ENCODE measurements at places on chromosomes 2 and 18.

- DNase-seq: no peak
Observed at GRCh38 chr18:79962311-79962710, 2.1 kb upstream of the HSBP1L1 start.

DNA sequence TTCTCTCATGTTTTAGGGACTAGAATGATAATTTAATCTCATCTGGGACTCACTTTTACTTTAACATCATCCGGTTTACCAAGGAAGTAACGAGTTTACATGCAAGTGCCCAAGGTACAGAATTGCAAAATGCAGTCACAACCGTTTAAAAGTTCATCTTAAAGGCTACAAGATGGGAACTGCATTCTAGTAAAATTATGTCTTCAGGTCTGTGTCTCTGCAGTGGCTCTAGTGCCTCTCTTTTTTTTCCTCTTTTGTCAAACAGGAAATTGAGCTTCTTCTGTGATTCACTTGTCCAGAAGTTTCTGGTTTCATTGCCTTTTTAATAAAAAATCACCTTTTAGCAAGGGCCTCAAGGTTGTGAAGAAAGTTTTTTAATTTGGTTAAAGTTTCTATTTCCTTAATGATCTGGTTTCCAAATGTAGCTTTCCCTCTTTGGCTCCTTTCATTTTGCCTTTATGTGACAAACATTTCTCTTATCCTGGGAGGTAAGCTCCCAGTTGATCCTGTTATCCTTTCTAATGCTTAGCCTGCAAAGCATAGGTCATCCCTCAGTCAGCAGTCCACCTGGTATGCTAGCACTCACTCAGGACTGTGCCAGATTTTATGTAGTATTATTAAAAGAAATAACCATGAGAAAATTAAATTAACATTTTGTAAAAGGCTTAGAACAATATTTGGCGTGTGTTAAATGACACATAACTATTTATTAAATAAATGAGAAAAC lies 2.4 kb downstream of the GLS start:
- no peak for DNase-seq

GRCh38 chr2:176084611-176085119 lies 903 bp upstream of the EVX2 start:
- no peak for DNase-seq

DNA sequence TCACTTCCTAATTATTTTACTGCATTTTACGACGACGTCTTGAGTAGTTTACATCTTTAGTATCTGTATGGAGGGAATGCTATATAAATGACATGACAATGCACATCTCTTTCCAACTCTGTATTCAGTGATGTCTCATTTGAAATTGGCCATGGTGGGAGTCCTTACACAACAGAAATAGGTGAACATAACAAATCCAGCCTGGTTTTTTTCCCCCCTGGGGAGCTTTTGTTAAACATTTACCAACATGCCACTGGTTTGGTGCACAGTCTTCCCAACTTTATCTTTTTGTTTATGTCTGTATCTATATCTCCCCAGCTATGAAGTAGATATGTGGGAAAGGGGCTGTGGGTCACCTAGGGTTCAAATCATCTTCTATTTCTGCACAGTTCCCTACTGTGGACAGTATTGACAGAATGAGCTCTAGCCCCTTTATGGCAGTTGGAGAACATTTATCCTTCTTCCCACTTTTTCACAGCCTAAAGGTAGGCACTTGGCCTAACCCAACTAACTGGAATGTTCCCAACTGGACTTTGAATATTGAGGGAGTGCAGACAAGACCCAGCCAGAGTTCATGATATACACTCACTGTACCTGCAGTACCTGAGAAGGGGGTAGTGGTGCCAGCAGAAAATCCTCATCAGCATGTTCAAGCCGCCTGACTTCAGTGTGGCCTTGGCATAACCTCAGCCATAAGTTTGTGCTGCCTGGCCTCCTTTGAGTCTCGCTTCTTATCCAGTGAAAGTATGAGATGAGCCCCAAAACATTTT lies 5.7 kb upstream of the RTKN start:
- no peak for DNase-seq

- no peak for DNase-seq
Observed at GRCh38 chr2:236844711-236845110, 241.0 kb upstream of the COPS8 start.

DNA sequence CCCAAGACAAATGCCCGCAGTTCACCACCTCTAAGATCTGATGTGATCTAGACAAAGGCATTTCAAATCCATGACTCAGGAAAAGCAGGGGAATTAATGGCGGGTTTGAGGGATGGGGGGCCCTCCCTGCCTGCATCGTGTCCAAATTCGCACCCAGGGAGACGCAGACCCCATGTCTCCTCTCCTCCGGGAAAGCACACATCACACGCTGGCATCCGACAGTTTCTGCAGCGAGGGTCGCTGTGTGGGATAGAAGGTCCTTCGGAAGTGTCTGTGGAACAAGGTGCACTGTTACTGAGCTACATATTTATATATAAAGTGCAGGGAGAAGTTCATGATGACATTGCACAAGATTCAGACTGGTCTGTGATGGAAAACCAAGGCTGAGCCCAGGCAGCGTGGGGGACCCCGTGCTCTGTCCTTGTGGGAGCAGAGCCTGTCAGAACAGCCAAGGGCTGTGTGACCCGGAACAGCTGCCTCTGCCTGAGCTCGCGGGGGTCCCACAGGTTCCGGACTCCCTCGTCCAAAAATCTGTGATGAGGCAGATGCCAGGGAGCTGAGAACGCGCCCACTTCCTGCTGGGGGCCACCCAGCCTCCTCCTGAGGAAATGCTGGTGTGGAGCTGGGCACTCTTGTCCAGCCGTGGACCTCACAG lies 82.3 kb upstream of the CTDP1 start:
- DNase-seq: no peak

DNA sequence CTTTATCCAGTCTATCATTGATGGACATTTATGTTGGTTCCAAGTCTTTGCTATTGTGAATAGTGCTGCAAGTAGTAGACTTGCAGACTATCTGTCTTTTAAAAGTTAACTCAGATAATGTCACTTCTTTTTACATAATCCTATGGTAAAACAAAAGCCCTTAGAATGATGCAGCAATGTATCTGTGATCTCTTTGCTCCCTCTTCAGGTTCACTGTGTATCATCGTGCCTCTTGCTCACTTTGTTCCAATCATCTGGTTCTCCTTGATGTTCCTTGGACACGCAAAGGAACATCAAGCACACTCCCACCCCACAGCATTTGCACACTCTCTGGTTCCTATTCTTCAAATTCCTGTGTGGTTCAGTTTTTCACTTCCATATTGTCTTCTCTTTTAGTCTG lies 472.5 kb upstream of the ZNF804A start:
- DNase-seq: no peak

DNA sequence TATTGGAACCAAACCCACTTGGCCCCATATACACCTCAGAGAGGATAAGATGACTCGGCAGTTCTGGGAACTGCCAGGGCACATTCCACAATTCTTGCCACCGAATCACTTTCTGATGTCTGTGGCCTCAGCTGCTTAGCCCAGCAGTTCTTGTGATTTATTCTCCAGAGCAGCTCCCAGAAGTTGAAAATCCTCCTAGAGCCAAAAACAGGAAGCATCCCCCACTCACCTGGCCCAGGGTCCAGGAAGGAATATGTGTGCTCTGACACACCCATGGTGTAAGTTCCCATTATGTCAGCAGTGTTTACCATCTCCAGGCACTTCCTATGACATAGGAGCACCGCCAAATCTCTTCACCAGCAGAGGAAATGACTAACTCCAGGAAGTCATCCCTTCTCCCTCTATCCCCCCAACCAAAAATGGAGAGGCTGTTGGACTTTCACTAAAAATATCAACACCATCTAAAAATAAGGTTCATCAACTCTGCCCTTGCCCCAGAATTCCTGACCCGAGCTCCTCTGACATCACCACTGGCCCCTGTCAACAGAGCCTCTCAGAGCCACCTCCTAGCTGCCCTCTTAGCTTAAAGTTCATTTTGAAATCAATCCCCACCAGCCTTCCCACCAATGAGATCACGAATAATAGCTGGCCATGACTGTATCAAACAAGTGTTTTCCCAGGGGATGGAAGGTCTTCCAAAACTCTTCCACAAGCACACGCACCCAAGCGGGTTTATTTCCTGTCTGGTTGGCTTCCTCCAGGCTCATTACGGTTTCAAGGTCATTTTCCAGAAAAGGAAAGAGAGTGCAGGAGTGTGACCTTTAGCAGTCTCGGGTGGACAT lies 223.1 kb upstream of the PARD3B start:
- no peak for DNase-seq

GRCh38 chr2:47259829-47260228 lies 104.7 kb upstream of the STPG4 start:
- no peak for DNase-seq

DNA sequence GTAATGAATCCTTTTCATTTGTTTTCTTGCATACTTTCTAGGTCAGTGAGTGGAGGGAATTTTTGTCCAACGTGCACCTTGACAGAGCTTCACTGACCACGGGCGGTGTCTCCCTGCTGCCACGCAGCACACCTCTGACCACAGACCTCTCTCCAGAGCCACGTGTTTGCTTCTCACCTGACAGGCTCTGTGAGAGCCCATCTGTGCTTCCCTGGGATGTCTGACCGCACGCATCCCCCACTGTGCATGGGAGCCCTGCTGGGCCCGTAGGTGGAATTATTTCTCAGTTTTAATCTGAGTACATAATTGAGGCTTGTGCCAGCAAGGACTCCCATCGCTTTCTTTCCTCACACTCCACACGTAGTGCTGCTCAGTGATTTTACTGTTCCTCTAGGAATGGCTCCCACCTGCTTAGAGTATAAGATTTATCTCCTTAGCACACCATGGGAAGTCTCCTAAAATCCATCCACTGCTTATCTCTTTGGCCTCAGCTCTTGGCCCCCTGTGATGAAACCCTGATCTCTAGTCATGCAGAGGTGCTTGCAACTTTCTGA lies 482.6 kb downstream of the TSN start:
- no peak for DNase-seq

DNA sequence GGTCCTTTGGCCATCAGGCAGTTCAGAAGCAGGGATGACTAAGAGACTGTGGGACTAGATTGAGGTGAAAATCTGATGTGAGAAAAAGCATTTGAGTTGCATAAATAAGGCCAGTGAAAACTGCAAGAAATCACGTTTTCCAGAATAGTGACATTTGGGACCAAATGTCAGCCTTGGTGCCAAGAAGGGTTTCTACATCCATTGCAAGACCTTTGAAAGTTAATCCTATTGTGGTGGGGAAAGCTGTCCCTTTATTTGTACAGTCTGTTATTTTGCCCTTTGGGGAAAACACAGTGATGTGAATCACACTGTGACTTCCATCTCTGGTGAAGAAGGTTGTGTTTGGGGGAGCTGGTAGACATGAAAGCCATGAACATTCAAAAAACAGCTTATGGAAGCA lies 153.5 kb upstream of the SIX2 start:
- no peak for DNase-seq

- DNase-seq: no peak
Observed at GRCh38 chr2:96887493-96888012, 17.7 kb upstream of the SEMA4C start.

DNA sequence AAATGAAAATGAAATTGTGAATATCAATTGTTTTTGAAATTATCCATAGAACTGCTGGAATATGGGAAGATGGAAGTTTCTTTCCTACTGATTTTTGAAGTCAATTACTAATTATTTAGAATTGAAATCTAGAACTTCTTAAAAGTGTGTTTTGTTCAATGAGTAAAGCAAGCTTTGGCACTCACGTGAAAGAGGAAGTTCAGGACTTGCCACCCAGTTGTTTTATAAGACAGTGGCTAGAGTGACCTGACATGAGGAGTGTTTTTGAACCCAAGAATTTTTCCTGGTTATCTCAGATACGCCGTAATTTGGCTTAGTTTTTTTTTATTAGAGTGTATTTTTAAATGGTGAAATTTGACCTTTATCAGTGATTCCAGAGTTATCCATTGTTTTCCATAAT lies 3.5 kb downstream of the MXD1 start:
- DNase-seq: no peak

- no peak for DNase-seq
Observed at GRCh38 chr2:151095463-151095862, 166.2 kb downstream of the RBM43 start.

GRCh38 chr2:36513661-36514060 lies 84.3 kb downstream of the FEZ2 start:
- no peak for DNase-seq

- DNase-seq: no peak
Observed at GRCh38 chr2:41267929-41268659, 779.7 kb upstream of the PKDCC start.

DNA sequence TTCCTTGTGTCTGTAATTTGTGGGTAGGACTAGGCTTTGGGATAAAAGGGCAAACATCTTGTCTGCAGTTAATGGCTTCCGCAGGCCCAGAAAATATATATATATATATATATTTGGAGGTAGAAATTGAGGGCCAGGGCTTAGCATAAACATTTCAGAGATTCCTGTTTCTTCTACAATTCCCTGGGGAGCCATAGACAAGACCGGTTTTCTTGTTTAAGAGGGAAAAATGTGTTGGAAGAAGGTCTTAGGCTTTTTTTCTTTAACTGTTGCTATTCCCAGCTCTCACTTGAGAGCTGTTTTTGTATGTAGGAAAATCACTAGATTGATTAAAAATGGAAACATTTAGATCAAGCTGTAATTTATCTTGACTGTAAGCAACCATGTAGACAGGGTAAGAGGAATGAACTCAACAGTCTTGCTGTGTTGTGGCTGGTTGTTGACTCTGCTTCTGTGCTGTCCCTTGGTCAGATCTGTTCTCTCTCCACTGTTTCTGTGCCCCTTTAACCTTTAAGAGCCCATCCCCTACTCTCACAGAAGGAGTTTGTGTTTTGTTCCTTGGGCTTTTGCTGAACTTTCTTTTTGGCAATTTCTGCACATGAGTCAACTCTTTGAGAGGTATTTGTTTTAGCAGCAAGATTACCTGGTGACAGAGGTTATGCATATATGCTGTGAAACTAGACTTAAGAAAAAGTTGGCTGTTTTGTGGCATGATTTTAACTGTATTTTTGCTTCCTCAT lies 58.3 kb downstream of the EFEMP1 start:
- no peak for DNase-seq

GRCh38 chr2:212494418-212495020 lies 44.1 kb downstream of the ERBB4 start:
- no peak for DNase-seq

- no peak for DNase-seq
Observed at GRCh38 chr2:201644001-201644400, 698 bp upstream of the TMEM237 start.

DNA sequence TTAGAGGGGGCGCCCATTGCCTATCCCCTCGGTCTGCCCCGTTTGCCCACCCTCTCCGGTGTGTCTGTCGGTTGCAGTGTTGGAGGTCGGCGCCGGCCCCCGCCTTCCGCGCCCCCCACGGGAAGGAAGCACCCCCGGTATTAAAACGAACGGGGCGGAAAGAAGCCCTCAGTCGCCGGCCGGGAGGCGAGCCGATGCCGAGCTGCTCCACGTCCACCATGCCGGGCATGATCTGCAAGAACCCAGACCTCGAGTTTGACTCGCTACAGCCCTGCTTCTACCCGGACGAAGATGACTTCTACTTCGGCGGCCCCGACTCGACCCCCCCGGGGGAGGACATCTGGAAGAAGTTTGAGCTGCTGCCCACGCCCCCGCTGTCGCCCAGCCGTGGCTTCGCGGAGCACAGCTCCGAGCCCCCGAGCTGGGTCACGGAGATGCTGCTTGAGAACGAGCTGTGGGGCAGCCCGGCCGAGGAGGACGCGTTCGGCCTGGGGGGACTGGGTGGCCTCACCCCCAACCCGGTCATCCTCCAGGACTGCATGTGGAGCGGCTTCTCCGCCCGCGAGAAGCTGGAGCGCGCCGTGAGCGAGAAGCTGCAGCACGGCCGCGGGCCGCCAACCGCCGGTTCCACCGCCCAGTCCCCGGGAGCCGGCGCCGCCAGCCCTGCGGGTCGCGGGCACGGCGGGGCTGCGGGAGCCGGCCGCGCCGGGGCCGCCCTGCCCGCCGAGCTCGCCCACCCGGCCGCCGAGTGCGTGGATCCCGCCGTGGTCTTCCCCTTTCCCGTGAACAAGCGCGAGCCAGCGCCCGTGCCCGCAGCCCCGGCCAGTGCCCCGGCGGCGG lies 1.7 kb downstream of the MYCN start:
- no peak for DNase-seq

Measured in activated naive CD8-positive, alpha-beta T cell treated with anti-CD3 and anti-CD28 coated beads, Interleukin-2, amount 50 U/mL, for 16 hours (primary cell).